ENCODE measurements at places on chromosomes 12 and 14.

GRCh38 chr14:59117754-59118528 lies 70.5 kb upstream of the DAAM1 start:
- no peak for DNase-seq

GRCh38 chr12:111224186-111225066 lies 144.5 kb downstream of the PHETA1 start:
- no peak for DNase-seq

DNA sequence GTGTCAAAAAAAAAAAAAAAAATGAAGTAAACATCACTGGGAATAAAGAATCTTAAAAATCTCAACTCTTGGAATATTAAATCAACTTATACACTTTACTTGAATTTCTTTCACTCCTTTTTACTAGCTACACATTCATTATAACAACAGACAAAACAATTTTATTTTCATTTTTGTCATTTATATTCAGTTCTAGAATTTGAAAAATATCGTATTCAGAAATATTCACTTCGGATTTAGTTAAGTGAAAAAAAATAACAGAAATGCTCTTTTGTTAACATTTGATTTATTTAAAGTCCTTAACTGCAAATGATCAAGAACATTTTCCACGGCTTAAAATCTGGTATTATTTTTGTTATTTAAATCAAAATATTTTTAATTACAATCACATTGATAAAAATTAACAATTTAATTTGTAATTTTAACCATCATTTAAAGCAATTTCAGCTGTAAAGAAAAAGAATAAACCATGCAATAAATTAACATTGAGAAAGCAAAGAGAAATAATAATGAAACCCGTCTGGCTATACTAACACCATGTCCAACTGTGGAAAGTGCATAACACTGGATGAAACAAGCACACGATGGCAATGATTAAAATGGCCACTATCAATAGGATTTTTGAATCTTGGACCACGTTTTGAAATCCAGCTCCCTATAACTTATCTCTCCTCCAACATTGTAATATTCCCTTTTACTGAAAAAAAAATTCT lies 5.2 kb downstream of the FOXA1 start:
- no peak for DNase-seq

GRCh38 chr12:66653796-66654195 lies 25.1 kb downstream of the GRIP1 start:
- DNase-seq: no peak

- DNase-seq: no peak
Observed at GRCh38 chr12:14367040-14367661, 1.7 kb downstream of the ATF7IP start.

- DNase-seq: no peak
Observed at GRCh38 chr12:126545411-126545810, 1480.2 kb downstream of the AACS start.

DNA sequence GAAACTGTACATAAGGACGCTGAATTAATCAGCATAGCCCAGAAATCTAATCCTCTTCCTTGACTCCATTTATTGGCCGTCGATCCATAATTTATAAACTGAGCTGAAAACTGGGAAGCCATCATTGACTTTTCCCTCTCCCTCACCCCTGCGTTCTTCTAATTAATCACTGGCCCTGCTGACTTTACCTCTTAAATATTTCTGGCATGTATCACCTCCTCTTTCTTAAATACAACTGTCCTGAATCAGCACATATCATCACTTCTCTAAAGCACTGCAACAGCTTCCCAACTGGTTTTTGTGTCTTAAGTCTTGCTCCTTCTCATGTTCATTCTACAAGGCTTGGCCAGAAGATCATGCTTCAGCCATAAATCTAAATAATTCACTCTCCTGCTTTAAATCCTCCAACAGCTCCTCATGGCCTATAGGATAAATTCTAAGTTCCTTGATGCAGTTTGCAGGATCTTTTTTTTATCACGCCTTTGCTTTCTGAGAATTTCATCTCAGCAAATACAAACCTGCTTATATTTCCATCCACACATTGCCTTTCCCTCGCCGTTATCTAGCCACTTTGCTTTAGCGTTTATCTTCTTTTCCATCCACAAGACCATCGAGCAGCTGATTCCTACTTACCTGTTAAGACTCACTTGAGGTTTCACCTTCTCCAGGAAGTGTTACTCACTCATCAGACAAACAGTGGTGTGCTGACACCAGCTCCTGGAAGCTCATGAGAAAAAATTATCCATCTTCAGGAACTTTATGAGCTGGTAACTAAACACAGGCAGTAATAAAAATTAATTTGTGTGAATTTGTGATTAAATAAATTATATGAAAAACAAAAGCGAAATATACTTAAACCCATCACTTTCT lies 295.6 kb upstream of the FLRT2 start:
- DNase-seq: no peak

DNA sequence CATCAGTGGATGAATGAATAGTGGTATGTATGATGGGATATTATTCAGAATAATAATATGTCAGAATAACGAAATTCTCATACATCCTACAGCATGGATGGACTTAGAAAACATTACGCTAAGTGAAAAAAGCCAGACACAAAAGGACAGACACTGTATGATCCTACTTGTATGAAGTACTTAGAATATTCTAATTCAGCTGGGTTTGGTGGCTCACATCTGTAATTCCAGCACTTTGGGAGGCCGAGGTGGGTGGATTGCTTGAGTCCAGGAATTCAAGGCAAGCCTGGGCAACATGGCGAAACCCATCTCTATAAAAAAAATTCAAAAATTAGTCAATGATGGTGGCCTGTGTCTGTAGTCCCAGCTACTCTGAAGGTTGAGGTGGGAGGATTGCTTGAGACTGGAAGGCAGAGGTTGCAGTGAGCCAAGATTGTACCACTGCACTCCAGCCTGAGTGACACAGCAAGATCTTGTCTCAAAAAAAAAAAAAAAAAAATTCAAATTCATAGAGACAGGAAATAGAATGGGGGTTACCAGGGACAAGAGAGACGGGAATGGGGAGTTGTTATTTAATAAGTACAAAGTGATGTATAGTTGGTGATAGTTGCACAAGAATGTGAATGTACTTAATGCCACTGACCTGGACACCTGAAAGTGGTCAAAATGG lies 132.3 kb downstream of the CHST11 start:
- DNase-seq: no peak

DNA sequence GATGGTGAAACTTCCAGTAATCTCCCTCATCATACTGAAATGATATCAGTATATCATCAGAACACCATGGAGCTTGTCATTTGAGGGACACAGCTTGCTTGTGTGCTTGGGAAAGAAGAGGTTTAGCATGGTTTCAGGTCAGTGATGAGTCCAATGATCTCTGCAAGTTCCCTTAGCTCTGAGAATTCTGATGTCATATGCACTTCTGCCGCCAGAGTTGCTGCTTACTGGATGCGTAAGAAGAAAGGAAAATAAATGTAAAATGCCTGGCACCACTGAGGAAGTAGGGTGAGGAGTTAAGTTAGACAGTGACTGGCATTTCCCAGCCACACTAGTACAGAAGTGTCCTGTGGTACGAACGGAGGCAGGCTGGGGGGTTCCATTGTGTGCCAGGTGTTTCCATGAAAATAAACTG lies 22.6 kb downstream of the PRKCH start:
- DNase-seq: no peak

DNA sequence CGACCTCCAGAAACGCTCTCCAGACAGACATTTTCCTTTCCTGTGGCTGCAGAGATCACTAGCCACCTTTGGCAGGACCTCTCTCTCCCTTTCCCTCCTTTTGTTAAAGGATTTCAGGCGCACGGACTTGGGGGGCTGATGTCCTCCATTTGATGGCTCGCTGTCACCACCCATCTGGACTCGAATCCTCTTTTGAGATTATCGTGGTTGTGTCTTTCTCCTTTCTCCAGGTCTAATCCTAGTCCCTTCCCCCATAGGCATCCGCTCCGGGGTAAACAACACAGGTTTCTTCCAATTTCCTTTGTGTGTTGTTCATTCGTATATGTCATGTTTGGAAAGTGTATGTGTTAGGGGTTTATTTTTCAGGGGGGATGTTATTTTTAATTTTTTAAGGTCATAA lies 56.7 kb upstream of the SLC24A4 start:
- no peak for DNase-seq

DNA sequence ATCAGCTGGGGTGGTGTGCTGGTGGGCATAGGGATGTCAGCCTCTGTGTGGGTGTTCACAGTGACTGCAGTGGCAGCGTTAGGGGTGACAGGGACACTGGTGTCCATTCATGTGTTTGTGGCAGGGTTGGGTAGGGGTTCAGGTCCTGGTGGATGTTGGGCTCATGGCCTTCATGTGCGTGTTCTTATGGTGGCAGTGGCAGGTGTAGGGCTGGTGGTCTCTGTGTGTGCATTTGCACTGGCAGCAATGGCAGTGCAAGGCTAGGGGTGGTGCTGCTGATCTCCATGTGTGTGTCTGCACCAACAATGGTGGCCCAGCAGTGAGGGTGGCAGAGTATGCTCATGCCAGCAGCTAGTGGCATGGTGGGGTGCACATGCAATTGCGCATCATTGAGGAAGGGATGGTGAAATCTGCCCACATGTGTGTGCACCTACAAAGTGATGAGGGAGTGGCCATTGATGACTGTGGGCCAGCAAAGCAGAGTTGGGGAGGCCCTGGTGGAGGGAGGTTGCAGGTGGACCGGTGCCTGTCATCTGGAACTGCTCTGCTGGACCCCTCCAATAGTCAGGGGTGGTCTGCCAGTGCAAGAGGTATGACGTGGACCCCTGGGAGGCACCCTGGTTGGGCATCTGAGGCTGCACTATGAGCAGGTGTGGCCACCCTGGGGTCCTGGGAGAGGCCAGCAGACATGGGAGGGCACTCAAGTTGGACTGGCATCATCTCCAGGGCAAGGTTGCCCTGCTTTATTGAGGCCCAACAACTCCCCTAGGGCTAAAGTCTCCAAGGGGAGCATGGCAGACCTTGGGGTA lies 182.9 kb downstream of the TTC6 start:
- DNase-seq: no peak

GRCh38 chr12:48060474-48060873 lies 45.4 kb downstream of the SENP1 start:
- no peak for DNase-seq

- peak; percentile 18 for DNase-seq
Observed at GRCh38 chr14:99718031-99718810, 34.1 kb downstream of the CYP46A1 start.

- no peak for DNase-seq
Observed at GRCh38 chr12:46246021-46246700, 22.7 kb downstream of the SLC38A1 start.

- no peak for DNase-seq
Observed at GRCh38 chr12:49868952-49869815, 26.3 kb upstream of the BCDIN3D start.

- no peak for DNase-seq
Observed at GRCh38 chr12:112851024-112851777, 55.6 kb upstream of the OAS1 start.

GRCh38 chr12:4849115-4849541 lies 60.6 kb upstream of the KCNA1 start:
- DNase-seq: peak; percentile 56

GRCh38 chr12:8948701-8949341 lies 624 bp downstream of the M6PR start:
- peak; percentile 27 for DNase-seq

Data from activated CD8-positive, alpha-beta T cell treated with anti-CD3 and anti-CD28 coated beads, Interleukin-2, amount 10 ng/mL, durations not matched to agents 7 days and 5 days (primary cell).